Right renal pelvis (tissue), 4 donors: ENCODE measurements at places on chromosomes 13 and 19. TPM values are rescaled to one million over a fixed set of nuclear protein-coding genes. Genes with fewer than 3 reads are reported as not detected.

Gene RFPL4AL1
- not detected for polyA plus RNA-seq

Gene LRP3
- 19.9 TPM for polyA plus RNA-seq

Gene KLK14
- polyA plus RNA-seq: 0.53 TPM

Gene KLK4
- polyA plus RNA-seq: not detected

Gene TJP3
- 11.3 TPM for polyA plus RNA-seq

Gene COX6B2
- 1.5 TPM for polyA plus RNA-seq

Gene PPM1N
- 0.25 TPM for polyA plus RNA-seq

Gene ZNF491
- polyA plus RNA-seq: 3.2 TPM

Gene GRIN2D
- 0.39 TPM for polyA plus RNA-seq

Gene ANGPTL8
- 0.29 TPM for polyA plus RNA-seq

Gene CACNA1A
- polyA plus RNA-seq: 2.2 TPM

Gene KCNC3
- polyA plus RNA-seq: 52.4 TPM

Gene ZNF709
- 8.8 TPM for polyA plus RNA-seq

Gene OR7A5
- polyA plus RNA-seq: not detected

Gene SGCG
- 5.5 TPM for polyA plus RNA-seq

Gene ZNF418
- 21.9 TPM for polyA plus RNA-seq

Gene ALOX5AP
- 3.6 TPM for polyA plus RNA-seq

Gene MYH14
- polyA plus RNA-seq: 31.6 TPM

Gene LILRA1
- polyA plus RNA-seq: 0.36 TPM

Gene CACNG7
- 1.0 TPM for polyA plus RNA-seq

Gene C5AR2
- polyA plus RNA-seq: 0.45 TPM

Gene C1QTNF9B
- 0.10 TPM for polyA plus RNA-seq
